ENCODE measurements at places on chromosomes 11 and 22.

DNA sequence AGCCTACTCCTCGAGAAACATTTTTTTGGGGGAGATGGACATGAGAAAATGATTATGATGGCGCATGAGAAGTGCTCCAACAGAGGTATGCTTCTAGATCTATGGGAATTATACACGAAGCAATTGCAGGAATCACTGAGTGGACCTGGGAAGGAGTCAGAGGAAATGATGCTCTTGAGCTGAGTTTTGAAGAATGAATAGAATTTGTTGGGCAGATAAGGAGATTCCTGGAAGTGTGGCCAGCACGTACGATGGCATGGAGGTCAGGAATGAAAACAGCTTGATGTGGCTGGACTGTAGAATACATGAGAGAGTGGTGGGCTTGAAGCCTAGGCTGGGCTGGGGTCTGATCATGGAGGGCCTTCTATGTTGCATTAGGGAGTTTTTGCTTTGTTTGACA, 31.7 kb downstream of the ADAMTS15 start:
- DNase-seq: no peak

DNA sequence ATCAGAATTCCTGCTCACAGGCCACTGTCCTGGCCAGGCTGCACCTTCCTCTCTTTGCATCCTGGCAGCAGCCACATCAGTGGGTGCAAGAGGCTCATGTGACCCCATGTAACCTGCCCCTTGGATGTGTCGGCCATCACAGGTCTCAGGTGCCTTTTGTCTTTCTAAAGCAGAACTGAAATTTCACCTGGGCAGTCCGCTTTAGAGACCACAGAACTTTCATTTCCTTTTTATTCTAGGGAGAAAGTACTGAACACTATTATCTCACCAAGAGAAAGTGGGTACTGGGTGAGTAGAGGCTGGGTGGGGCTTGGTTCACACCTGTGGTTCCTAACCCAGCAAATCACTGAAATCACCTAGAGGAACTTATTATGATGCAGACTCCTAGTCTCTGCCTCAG, 51.7 kb upstream of the NUP160 start:
- no peak for DNase-seq

- no peak for DNase-seq
Measured at GRCh38 chr11:116541460-116541859, 231.3 kb downstream of the BUD13 start.

GRCh38 chr11:122478986-122479385, 176.5 kb upstream of the UBASH3B start:
- no peak for DNase-seq

- DNase-seq: no peak
Measured at GRCh38 chr11:133934599-133935550, 21.9 kb downstream of the IGSF9B start.

GRCh38 chr11:2139123-2139521, at the start of gene IGF2:
Gene IGF2 (minus strand): TSS chr11:2139389. CDS start chr11:2135523, 3,866 bp downstream.
- DNase-seq: no peak

DNA sequence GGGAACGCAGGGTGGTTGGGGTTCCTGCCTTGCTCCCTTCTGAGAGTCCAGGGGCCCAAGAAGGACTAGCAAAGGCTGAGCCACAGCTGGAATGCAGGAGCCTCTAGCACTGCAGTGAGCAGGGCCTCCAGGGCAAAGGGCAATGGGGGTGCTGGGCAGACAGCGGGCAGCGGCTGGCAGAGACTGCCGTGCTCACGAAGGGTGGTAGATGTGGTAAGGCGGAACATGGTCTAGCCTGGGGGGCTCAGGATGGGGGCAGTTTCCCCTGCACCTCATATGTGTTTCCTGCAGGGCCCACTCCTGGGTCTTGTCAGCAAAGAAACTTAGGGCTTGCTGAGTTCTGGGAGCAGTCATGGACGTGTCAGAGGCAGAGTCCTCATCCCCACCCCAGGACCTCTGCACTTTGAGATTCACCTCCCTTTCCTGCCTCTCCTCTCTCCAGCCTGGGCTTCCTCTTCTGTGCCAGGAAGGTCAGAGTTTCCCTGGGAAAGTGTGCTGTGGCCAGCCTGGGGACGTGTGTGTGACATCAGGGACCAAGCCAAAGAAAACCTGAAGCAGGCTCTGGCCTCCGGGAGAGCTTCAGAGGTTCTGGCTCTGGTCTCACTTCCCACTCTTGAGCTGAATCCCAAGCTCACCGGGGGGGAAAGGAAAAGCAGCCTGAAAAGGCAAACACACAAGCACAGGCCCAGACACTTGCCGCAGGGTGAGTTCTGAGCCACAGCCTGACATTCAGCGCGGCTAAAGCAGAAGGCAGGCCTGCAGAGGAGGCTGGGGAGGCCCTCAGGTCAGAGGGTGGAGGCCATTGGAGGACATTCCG, 4.4 kb downstream of the MOGAT2 start:
- DNase-seq: no peak

DNA sequence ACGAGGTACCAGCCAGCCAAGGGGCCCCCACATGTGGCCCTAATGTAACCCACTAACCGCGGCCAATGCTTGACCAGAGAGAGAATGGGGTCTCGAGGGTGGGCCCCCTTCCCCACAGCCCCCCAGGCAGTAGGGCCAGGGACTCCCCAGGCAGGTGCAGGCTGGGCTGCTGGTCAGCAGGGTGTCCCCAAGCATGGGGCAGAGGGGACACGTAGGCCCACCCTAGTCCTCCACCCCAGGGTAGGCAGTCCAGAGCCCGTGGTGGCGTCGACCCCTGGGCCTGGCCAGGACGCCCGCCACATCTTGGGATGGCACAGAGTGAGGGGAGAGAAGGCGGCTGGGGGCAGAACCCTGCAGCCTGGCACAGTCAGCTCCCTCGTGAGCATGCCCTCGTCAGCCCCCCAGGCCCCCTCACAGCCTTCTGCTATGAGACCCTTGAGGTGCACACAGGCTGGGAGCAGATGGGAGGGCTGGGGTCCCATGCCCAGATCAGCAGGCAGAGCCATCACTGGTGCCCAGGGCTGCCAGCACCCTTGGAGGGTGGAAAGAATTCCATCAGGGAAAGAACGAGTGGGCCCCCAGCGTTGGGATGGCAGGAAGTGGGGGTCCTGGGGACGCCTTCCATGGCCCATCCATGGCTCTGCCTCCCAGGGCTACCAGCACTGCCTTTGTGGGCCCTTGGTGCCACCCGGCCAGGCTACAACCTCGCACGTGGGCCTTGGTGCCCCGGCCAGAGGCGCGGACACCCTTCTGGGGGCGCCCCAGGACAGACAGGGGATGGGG, 6.1 kb downstream of the TNNT3 start:
- no peak for DNase-seq

DNA sequence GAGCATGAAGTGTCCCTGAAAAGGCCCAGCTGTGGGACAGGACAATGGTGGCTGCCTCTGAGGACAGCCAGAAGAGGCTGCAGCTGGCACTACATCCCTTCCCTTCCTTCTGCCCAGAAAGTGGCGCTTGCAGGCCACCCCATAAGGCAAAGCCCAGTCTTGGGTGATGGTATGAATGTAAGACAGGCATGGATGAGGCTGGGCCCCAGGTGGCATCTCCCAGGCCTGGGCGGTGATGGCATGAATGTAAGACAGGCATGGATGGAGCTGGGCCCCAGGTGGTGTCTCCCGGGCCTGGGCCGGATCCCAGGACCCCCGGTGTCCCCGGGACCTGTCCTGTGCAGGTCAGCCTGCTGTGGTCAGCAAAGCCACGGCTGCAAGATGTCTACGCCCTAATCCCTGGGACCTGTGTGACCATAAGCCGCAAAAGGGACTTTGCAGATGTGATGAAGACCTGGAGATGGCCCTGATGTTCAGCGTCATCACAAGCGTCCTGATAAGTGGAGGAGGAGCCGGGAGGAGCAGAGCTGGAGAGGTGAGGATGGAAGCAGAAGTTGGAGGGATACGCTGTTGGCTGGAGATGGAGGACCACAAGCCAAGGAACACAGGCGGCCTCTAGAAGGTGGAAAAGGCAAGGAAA, 181.1 kb downstream of the CTTN start:
- DNase-seq: no peak

DNA sequence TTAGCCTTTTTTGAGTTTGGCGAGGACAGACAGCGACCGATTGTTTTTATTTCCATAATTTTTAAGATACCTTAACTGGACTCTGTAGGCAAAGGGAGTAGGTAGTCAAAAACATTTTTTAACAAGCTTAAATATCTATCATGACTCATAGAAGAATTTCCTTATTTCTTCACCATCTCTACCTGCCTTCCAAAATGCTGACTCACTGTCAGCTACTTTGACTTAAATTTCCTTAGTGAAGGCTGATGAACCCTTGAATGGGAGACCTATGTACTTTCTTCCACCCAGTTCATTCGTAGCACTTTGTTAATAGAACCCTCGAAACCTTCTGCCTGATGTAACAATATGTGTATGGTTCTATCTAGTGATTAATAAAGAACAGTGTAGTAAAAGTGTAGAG, 1.1 kb upstream of the MTMR2 start:
- DNase-seq: no peak

DNA sequence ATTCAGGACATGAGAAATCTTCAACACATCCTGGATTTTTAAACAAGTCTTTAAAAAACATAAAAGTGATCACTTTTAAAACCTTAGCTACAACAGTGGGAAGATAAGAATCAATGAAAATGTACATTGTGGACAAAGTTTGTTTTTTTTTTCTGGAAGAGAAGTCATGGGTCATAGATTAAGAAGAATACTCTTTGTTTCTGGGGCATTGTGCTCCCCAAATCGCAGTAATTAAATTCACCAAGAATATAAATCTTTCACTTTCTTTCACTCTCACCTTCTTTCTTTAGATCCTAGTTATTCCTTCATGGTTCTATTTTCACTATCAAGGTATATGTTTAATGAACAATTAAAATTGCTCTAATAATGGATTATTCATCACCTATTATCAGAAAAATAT, 132.6 kb upstream of the PGR start:
- no peak for DNase-seq

Measured in activated T-cell treated with anti-CD3 and anti-CD28 coated beads for 1 hour (primary cell).